Nasal cavity respiratory epithelium epithelial cell of viscerocranial mucosa (primary cell): ENCODE measurements at places on chromosomes 6 and 20. TPM values are rescaled to one million over a fixed set of nuclear protein-coding genes. Genes with fewer than 3 reads are reported as not detected.

RIMS4 gene
- total RNA-seq: not detected in 2 replicates

PHACTR1 gene
- under 0.01 and 0.57 TPM in 2 replicates for total RNA-seq

MYH7B gene
- under 0.01 TPM in 2 replicates for total RNA-seq

DNAH8 gene
- under 0.01 TPM in 2 replicates for total RNA-seq

PNLDC1 gene
- 0.07 TPM in 1 of 2 replicates, not detected in the other for total RNA-seq

ZNF391 gene
- total RNA-seq: 1.0 and 6.5 TPM in 2 replicates

SNAP25 gene
- not detected in 2 replicates for total RNA-seq

SHLD1 gene
- 2.3 and 4.1 TPM in 2 replicates for total RNA-seq
